ENCODE measurements at places on chromosomes 7 and 10.

DNA sequence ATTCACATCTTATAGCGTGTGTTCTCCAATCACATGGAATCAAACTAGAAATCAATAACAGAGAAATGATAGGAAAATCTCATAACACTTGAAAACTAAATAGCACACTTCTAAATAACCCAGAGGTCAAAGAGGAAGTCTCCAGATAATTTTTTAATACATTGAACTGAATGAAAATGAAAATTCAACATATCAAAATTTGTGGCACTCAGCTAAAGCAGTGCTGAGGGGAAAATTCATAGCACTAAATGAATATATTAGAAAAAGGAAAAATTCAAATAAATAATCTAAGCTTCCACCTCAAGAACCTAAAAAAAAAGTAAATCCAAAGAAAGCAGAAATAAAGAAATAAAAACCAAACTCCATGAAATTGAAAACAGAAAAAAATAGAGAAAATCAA, 17.3 kb downstream of the CALML3 start:
- DNase-seq, result no peak

GRCh38 chr10:124145109-124145870, 51.9 kb upstream of the CHST15 start:
- DNase-seq, result no peak

DNA sequence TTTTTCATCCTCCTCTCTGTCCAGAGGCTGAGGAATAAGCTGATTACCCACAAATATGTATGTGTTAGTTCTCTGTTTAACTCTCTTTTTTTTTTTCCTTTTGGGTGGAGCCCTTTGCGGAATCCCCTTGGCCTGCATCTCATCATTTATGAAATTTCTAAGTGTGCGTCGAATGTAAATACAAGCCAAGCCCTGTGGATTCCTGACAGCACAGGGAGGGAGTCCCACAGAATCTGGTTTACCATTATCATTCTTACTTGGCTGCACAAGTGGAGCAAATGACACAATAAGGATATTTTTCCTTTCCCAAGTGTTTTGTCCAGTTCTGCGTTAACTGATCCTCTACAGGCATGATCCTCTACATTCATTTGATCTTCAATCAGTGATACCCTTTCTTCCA, 11.4 kb downstream of the STK31 start:
- no peak for DNase-seq

GRCh38 chr7:11394438-11394837, 420.8 kb downstream of the PHF14 start:
- no peak for DNase-seq

DNA sequence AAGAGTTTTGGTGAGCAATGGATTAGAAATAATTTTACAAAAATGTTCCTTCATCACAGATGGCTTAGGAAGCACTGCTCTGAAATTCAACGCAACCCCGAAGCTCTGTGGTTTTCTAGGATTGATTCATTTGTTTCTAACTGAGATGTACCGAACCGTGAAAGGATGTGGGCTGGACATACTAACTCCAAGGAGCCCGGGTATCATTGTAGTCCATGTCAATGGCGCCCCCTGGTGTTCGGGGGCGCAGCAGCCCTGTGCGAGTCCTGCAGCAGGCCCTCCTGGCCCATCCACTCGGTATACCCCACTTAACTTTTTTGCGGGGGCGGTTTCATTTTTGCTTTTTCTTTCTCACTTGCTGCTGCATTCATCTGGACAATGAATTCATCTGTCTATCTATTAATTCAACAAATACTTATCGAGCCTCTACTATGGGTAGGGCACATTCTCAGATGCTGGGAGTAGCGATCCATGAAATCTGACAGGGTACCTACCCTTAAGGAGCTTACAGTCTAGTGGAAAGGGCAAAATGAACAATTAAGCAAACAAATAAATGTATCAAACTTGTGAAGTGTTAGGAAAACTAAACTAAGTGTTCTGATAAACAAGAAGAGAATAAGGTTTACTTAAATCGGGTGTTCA, 25.2 kb upstream of the ITPRID1 start:
- DNase-seq, result peak; percentile 74

DNA sequence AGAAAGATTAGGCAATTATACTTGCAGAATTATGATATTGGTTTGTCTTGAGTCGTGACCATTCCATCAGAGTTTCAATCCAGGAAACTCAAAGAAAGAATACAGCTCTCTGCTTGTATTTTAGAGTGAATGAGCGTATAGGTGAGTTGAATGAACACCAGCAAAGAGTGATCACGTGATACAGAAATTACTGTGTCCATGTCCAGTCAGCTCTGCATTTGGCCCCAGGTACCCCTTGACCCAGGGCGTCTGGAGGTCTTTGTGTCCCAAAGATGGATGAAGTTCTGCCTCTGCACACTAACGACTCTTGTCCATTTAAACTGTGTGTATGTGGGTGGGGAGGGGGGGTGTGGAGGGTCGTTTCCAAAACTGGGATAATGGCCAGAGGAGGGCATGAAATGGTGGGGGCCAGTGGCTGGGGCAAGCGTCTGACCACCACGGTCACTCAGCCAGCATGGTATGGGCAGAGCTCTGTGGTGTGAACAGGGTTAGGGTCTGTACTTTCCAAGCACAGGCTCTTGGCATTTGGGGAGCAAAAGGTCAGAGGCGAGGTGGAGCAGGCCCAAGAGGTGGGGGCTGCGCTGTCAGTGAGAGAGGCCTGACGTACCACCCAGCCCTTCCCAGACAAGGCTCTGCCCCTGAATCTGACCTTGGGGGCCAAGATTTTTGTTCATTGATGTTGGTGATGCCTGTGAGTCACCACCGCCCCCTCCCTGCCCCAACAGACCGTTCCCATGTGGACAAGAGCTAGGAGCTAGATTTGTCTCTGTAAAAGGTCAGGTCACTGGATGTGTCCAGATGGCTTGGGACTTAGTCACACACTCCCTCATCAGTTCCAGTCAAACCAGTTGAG, 1.4 kb downstream of the PTPRE start:
- DNase-seq, result no peak

- no peak for DNase-seq
These were observed 126.0 kb downstream of the ITGB8 start for GRCh38 chr7:20456701-20457100.

DNA sequence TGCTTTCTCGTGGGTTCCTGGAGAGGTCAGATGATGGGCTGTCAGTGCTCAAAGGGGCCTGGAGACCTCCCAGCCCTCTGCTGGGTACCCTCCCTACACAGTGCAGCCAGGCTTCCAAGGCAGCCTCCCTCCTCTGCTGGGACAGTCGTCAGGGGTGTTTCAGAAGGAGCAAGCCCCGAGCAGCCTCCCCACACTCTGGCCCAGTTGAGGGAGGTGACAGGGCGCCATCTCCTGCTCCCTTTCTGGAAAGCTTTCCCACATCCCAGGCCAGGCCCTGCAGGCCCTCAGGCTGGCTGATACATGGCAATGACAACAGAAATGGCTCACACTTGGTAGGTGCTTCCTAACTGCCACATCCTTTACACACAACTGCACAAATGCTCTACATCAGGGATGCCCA, 32.1 kb downstream of the KCNMA1 start:
- DNase-seq, result no peak

DNA sequence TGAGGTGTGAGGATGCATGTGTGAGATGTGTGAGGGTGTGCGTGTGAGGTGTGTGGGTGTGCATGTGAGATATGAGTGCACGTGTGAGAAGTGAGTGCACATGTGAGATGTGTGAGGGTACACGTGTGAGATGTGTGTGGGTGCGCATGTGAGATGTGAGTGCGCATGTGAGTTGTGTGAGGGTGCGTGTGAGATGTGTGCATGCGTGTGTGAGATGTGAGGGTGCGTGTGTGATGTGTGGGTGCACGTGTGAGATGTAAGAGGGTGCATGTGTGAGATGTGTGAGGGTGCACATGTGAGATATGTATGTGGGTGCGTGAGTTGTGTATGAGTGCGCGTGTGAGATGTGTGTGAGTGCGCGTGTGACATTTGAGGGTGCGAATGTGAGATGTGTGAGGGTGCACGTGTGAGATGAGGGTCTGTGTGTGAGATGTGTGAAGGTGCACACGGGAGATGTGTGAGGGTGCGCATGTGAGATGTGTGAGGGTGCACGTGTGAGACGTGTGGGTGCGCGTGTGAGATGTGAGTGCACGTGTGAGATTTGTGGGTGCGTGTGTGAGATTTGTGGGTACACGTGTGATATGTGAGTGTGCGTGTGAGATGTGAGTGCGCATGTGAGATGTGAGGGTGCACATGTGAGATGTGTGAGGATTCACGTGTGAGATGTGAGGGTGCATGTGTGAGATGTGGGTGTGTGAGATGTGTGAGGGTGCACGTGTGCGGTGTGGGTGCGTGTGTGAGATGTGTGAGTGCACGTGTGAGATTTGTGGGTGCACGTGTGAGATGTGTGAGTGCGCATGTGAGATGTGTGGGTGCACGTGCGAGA, 30.5 kb downstream of the PPIF start:
- DNase-seq, result no peak

GRCh38 chr7:3193379-3194120, 107.5 kb upstream of the SDK1 start:
- DNase-seq, result no peak

- no peak for DNase-seq
These were observed 3.6 kb downstream of the ARHGAP21 start for GRCh38 chr10:24720096-24720495.

GRCh38 chr10:55098452-55098851, 297.4 kb upstream of the PCDH15 start:
- DNase-seq, result no peak

GRCh38 chr7:64874114-64874513, 29.0 kb upstream of the ZNF273 start:
- DNase-seq, result no peak

DNA sequence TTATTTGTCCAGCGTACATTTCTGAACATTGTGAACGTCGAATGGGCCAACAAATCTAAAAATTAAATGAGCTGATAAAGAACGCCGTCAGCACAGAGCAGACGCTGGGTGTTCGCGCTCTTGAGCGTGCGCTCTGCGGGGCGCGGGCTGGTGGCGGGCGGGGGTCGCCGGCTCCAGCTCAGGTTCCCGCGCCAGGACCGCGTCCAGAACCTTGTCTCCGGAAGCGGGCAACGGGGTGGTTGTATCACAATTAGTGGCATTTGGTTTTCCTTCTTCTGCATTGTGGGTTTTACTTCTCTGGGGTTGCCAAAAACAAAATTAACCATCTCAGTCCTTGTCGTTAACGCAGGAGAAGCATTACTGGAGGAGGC, 2.4 kb downstream of the CYP2E1 start:
- DNase-seq, result no peak

GRCh38 chr7:121624958-121625357, 228.8 kb upstream of the FAM3C start:
- DNase-seq, result no peak

DNA sequence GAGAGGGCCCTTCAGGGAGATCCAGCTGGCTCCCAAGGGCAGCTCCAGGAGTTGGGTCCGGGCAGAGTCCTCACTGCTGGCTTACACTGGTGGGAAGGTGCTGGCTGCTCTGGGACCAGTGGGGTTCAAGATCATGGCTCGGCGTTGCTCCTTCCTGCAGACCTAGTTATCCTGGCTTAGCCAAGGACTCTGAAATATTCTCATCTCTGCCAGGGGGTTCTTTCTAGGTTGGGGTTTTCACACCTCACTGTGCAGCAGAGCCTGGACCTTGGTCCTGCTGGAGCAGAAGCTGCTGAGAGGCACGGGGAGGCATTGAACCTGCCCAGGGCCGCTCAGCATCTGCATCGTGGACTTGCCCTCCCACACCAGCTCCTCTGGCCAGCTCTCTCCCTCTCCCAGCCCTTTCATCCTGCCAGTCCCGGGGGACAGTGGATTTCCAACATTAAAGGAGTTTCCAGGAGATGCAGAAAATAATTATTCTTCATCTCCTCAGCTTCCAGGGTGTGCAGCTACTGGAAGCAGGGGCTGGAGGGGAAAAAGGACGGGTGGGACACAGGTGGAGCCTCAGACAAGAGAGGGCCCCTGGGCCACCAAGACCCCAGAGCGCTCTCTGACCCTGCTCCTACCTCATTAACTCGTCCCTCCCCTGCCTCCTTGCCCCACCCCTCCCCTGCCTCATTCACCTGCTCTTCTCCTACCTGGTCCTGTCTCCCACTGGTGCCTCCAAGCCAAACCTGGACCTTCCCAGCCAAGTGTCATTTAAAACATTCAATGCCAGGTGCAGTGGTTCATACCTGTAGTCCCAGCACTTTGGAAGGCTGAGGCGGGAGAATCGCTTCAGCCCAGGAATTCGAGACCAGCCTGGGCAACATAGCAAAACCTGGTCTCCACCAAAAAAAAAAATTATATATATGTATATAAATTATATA, 42.5 kb downstream of the JAKMIP3 start:
- DNase-seq, result no peak

GRCh38 chr10:50511492-50512213, 112.1 kb downstream of the SGMS1 start:
- DNase-seq, result no peak

GRCh38 chr7:157464971-157465886, 128.4 kb downstream of the DNAJB6 start:
- no peak for DNase-seq

- peak; percentile 35 for DNase-seq
These were observed 14.7 kb upstream of the NXPH1 start for GRCh38 chr7:8418629-8419245.

GRCh38 chr7:66308411-66308810, 103.3 kb downstream of the TPST1 start:
- DNase-seq, result no peak

GRCh38 chr10:112526139-112526538, 79.1 kb downstream of the VTI1A start:
- DNase-seq, result peak; percentile 18

Data from GM10248 (cell line).